HuH-7.5 (cell line): ENCODE measurements at places on chromosomes 3 and 15.

DNA sequence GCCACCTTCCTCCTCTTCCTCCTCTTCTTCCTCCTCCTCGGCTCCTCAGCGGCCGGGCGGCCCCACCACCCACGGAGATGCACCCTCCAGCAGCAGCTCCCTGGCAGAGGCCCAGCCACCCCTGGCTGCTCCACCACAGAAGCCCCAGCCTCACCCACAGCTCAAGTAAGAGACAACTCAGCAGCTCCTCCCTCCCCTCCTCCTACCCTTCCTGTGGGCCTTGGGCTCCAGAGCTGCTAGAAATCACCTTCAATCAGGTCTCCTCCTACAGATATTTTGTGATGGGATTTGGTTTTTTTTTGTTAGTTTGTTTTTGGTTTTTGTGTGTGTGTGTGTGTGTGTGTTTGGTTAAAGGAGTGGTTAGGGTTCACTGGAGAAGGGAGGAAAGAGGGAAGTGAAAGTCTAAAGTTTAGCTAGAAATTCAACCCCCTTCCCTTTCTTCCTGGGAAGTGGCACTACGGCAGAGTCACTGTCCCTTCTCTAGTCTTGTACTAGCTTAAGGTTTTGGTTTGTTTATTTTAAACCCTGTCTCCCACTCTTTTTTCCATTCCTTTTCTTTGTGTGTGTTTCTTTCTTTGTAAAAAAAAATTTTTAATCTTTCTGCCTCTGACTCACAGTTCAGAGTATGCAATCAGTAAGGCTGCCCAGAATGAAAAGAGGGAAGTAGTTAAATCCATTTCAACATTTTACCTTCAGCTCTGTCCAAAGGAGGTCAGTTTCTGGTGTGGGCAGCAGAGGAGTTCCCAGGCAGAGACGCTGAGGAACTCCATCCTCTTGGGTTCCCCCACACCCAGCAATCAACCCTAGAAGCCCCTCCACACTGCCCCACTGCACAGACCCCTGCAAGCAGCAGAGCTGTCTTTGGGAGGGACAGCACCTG lies 29.0 kb upstream of the TIMP4 start:
- DNase-seq, result no peak

- DNase-seq, result no peak
These were observed 154.1 kb downstream of the LSAMP start for GRCh38 chr3:116291141-116291540.

DNA sequence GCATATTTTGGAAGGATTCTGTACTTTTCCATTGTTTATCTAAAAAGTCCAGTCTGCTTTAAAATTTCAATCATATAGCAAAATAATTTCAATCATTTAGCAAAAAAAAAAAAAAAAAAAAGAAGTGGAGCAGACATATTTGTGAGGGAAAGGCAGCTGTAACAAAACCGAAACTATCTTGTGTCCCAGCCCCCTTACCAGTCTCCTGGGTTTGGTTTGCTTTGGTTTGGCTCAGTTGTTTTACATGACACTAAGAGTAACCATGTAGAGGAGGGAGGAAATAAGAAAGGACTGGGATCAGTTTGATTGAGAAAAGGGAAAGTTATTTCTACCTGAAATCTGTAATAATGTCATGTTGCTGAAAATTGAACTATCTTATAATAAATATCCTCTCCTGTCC lies 158.8 kb upstream of the GADL1 start:
- no peak for DNase-seq

DNA sequence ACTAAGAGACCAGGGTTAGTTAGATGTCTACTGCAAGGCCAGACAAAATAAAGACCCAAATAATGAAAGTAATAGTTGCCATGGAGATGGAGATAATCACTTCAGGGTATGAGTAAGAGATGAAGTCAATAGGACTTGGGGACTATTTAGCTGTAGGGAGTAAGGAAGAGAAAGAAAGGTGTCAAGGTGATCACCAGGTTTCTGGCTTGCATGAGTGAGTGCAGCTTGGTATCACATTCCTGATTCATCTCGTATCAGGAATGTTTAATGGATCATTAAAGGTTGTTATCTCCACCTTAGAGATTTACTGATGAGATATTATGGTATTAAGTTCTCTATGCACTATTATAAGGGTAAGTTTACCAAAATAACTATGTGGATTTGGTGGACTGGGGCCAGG lies 357.4 kb upstream of the ATP11B start:
- no peak for DNase-seq

- no peak for DNase-seq
These were observed 4.2 kb downstream of the STOML1 start for GRCh38 chr15:73987681-73988444.

- no peak for DNase-seq
These were observed 31.6 kb upstream of the GATA2 start for GRCh38 chr3:128524374-128525299.

- no peak for DNase-seq
These were observed 2.8 kb downstream of the ACTL6A start for GRCh38 chr3:179565496-179565895.

- no peak for DNase-seq
These were observed 23.9 kb upstream of the XIRP1 start for GRCh38 chr3:39216176-39216790.

GRCh38 chr3:5058471-5058951 lies 63.6 kb upstream of the ARL8B start:
- no peak for DNase-seq

DNA sequence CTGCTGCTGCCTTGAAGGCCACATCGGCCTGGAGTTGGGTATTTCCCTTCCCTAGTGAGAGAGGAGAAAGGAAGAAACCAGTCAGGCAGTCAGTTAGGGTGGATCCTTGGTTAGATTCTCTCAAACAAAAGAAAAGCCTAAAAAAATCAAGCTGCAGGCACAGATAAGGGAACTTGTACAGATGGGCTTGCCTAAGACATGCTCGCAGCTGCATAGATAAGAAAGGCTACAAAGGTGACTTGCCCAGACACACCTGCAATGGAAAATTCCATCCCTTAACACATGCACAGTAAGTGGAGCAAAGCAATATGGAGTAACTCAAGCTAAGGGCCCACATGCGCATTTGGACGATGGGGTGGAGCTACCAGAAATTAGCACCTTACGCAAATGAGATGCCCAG lies 199.7 kb upstream of the ARPP21 start:
- no peak for DNase-seq

GRCh38 chr3:101865751-101866509 lies 16.6 kb downstream of the NFKBIZ start:
- no peak for DNase-seq

- no peak for DNase-seq
These were observed 121.4 kb upstream of the BFSP2 start for GRCh38 chr3:133278260-133279043.

- DNase-seq, result no peak
These were observed 42.3 kb downstream of the KCNH8 start for GRCh38 chr3:19190602-19191001.
